ENCODE measurements at places on chromosomes 2 and 18.

- no peak for DNase-seq
Measured at GRCh38 chr2:8225266-8225665, 456.6 kb upstream of the ID2 start.

DNA sequence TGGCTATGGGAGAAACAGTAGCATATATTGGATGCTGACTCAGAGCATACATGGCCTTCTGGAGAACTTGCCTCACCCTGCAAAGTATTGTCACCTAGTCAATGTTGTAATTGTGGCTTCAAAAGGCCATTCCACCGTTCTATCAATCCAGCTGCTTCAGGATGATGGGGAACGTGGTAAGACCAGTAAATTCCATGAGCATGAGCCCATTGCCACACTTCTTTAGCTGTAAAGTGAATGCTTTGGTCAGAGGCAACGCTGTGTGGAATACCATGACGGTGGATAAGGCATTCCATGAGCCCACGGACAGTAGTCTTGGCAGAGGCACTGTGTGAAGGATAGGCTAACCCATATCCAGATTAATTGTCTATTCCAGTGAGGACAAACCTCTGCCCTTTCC is 1300.1 kb upstream of the ACVR2A start:
- DNase-seq = no peak

DNA sequence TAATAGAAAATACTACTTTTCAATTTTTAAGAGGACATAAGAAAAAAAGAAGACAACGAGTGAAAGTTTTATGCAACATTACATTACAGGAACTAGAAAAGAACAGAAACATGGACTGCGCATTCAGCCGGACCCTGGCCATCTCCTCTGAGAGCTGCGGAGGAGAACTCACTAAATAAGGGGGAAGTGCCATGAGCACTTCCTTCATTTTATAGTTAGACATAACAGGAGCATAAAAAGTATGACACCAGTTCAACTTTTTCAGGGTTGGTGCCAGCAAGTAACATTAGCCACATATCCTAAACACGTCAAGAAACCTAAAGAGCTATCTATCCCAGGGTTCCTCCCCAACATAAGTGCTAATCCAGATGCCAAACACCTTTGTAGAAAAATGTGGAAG is 78.0 kb upstream of the SERTAD2 start:
- DNase-seq = no peak

DNA sequence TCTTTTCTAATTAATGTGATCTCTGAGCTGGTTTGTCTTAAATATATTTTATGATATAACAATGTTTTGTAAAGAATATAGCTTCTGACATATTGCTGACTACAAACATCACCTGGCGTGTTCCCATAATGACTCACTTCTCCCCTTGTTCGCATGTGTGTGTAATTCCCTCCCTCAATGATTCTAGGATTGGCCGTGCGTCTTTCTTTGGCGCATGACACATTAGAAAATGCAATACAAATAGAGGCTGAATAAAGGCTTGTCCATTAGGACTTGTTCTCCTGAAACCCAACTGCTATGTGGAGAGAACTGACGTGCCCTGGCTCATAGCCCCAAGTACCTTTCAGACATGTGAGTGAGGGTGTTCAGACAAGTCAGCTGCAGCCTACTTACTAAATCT is 159.7 kb upstream of the CDH20 start:
- no peak for DNase-seq

GRCh38 chr2:23420091-23420839 is 35.3 kb downstream of the KLHL29 start:
- no peak for DNase-seq

DNA sequence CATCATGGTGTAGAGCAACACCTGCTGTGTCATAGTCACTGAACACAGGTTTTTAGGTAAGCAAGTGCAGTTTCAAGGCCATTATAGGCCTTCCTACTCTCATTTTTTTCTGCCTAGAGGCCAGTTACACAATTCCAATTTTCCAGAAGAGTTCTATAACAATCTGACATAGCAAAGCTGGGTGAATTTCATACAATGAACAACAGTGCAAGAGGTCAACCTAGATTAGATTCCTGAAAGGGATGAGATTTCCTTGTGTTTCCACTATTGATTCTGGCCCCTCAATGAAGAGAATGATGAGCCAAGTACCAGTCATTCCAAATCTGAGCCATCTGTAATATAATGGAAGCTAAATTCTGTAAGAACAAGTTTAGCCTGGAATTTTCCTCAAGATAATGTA is 15.3 kb upstream of the CD28 start:
- no peak for DNase-seq

GRCh38 chr18:2293109-2293839 is 278.0 kb downstream of the METTL4 start:
- no peak for DNase-seq

DNA sequence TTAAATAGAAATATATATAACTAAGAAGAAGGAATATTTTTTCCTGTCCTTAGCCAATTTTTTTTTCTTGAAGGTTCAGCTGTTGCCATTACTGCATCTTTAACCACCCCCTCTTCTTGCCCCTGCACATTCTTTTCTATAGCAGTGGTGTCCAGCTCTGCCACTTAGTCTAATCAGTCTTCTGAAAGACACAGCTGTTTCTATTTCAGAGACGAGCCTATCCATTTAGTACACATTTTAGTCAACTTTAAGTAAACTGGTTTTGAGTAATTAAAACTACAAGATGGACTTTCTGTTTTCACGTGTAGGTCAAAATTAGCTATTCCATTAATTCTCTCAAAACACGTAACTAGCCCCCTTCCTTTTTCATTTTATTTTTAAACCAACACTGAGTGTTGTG is 21.0 kb downstream of the SPOPL start:
- no peak for DNase-seq

- no peak for DNase-seq
Measured at GRCh38 chr2:62055724-62056336, 140.1 kb upstream of the B3GNT2 start.

- DNase-seq = no peak
Measured at GRCh38 chr2:168180914-168181313, 66.5 kb downstream of the STK39 start.

DNA sequence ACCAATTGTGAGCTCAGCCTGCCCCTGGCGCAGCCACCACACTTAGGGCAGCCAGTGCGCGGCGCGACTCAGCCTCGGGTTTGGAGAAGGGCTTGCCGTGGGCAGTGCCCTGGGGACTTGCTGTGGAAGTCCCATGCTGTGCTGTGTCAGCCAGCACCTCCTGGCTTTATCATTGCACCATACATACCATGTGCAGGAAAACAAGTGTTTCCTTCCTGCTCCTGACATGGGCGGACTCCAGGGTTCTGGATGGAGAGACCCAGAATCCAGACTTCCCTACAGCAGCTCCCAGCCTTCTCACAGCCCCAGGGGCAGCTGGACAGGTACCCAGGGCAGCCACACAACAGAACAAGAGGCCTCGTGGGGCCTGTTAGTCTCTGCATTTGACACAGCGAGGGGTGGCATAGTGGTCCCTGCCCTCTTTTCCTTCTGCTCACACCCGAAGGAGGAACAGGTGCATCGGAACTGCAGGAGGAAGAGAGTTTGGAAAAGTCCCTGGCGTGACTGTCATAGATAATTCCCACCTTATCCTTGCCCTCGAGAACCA is 54.2 kb downstream of the SDC1 start:
- no peak for DNase-seq

- DNase-seq = no peak
Measured at GRCh38 chr18:27931535-27931934, 245.4 kb downstream of the CDH2 start.

DNA sequence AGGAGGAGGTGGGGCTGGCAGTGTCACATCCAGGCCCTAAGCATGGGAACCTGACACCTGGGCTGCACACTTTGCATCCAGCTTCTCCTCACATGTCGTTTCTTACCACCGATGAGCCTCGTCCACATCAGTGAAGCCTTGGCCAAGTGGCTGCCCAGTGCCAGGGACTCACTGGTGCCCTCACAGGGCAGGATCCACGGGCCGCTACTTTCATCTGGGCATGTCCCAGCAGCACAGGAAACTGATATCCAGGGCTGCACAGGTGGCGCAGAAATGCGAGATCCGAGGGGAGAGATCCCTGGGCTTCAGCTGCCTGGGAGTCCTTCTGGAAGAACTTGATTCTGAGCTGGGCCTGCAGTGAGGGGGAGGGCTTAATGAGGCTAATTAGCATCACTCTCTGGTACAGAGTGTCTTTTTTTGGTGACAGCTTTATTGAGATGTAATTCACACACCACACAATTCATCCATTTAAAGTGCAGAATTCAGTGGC is 291.6 kb upstream of the HDAC4 start:
- no peak for DNase-seq

GRCh38 chr2:70656421-70657010 is 102.9 kb upstream of the TGFA start:
- DNase-seq = no peak

DNA sequence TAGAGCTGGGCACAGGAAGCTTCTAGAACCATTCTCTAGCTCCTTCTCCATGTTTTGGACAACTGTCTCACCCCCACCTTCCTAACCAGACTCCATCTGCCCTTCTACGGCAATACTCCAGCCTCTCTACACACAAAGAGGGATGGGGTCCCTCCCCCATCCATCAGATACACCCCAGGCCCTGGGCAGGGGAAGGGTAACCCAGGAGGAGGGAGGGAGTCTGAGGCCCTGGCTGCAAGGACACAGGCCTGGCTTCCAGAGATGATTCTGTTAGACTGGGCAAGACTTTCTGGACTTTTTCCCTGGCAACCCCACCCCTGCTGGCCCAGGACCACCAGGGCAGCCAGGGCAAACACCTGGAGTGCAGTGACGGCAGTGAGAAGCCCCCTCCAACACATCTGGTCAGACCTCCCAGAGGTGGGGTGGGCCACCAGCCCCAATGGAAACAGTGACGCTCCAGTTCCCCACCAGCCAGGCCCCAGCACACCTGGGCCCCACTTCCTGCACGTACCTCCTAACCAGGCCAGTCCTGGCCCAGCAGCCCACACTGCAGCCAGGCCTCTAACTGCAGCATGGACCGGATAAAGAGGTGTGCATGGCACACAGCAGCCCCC is 6.5 kb downstream of the CYP26B1 start:
- DNase-seq = no peak

GRCh38 chr2:18455236-18455862 is 105.1 kb downstream of the RDH14 start:
- DNase-seq = no peak

GRCh38 chr2:241412144-241412543 is 56.1 kb downstream of the FARP2 start:
- DNase-seq = no peak

DNA sequence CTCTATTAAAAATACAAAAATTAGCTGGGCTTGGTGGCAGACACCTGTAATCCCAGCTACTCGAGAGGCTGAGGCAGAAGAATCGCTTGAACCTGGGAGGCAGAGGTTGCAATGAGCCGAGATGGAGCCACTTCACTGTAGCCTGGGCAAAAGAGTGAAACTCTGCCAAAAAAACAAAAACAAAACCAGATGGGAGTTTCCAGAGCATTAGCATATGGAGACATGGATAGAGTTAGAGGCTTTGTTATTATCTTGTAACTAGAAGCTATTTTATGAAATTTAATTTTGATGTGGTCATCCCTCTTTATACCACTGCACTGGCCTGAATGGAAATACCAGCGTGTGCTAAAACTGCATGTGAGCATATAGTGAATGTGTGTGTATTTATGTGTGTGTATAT is 58.9 kb downstream of the TRAPPC8 start:
- DNase-seq = no peak

DNA sequence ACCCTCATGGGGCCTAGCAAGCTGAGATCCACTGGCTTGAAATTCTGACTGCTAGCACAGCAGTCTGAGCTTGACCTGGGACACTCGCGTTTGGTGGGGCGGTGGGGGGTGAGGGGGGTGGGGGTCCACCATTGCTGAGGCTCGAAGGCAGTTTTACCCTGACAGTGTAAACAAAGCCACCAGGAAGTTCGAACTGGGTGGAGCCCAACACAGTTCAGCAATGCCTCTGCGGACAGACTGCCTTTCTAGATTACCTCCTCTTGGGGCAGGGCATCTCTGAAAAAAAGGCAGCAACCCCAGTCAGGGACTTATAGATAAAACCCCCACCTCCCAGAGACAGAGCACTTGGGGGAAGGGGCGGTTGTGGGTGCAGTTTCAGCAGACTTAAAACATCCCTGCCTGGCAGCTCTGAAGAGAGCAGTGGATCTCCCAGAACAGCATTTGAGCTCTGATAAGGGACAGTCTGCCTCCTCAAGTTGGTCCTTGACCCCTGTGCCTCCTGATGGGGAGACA is 149.7 kb upstream of the TANK start:
- no peak for DNase-seq

DNA sequence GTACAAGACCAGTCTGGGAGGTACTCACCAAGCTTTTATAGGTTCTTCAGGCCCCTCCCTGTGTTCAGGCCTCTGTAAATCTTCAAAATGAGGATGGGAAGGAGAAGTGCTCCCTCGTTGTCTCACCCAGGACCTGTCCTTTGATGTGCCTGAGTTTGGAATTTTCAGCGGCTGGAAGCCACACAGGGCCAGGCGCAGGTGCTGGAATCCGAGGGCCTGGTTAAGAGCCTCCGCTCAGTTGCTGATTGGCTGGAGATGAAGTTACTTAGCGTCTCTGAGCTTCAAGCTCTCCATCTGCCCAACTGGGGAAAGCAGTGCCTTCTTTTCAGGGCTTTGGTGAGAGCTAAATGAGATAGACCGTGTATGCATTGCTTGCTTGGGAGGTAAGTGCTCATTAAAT is 30.0 kb downstream of the HJURP start:
- DNase-seq = no peak

DNA sequence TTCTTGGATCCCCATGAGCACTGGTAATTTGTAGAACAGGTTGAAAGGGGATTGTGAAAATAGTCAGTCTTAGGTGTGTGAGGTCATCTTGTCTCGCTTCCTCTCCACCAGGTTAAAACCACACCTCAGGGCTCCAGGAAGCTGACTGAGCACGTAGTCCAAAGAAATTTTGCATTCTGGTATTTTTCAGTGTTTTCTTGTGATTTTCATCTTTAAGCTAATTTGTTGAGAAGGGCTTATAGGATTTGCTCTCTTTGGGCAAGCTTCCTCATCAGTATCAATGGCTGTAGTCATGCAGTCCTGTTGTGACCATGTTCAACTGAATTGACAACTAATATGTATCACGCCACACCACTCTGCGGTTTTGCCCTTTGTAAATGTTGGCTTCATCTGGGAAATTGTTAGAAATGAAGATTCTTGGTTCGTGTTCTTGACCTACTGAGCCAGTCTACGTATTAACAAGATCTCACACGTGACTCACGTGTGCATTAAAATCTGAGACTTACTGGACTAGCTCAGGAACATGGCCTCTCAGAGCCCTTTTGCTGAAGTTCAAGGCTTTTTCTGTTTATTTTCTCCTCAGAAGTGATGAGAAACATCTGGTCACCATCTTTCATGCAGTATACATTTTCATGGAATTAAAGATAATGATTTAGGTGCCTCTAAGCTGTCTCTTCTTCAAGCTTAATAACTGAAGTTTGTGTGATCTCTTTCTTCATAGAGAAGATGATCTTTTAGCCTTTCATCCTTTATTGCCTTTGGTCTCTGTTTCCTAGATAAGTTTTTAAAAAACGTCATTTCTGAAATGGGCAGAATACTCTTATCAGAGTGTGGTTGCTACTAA is 32.8 kb downstream of the FMNL2 start:
- DNase-seq = no peak

DNA sequence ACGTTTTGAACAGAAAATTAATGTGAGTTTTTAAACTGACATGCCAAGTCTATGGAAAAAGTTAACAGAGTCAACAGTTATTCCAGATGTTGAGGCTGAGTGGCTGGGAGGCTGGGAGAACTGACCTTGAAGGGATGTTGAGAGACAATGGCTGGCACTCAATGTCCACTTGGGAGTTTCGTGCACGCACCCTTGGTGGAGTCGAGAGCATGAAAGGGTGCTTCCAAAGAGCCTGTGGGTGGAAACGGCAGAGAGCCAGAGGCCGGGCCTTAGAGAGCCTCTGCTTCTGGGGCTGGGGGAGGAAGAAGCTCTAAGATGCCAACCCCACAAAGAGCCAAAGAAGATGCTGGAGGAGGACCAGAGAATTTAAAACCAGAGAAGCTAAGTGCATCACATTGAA is 63.4 kb upstream of the L3MBTL4 start:
- no peak for DNase-seq
